ENCODE measurements at places on chromosomes 3 and 15.

- no peak for DNase-seq
These were observed 527.9 kb upstream of the TBL1XR1 start for GRCh38 chr3:177725165-177725564.

GRCh38 chr3:17354341-17354740 lies 388.1 kb downstream of the TBC1D5 start:
- no peak for DNase-seq

DNA sequence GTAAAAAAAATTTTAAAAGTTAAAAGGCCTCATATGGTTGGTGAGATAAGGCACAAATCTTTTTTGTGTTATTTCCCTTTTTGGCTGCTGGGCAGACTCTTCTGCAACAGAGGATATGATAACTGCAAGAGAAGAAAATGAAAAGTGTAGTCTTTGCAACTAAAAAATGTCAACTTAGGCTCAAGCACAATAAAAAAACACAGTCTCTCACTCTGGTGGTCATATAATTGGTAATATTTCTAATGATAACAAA lies 15.4 kb downstream of the COMMD2 start:
- DNase-seq, result no peak

DNA sequence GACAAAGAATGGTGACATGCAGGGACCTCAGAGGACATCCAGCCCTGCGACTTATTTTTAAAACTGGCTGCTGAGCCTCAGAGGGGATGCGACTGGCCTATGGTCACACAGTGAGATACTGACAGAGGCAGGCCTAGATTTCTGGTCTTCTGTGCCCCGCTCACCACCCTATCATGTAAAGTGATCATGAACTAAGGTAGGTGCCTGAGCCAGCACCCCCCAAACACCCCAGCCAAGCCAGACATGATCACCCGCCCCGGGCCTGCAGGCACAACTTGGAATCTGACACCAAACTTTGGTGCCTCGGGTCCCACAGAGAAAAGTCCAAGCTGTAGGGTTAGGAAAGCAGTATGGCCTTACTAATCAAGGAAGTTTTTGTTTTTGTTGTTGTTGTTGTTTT lies 33.9 kb upstream of the HHATL start:
- no peak for DNase-seq

DNA sequence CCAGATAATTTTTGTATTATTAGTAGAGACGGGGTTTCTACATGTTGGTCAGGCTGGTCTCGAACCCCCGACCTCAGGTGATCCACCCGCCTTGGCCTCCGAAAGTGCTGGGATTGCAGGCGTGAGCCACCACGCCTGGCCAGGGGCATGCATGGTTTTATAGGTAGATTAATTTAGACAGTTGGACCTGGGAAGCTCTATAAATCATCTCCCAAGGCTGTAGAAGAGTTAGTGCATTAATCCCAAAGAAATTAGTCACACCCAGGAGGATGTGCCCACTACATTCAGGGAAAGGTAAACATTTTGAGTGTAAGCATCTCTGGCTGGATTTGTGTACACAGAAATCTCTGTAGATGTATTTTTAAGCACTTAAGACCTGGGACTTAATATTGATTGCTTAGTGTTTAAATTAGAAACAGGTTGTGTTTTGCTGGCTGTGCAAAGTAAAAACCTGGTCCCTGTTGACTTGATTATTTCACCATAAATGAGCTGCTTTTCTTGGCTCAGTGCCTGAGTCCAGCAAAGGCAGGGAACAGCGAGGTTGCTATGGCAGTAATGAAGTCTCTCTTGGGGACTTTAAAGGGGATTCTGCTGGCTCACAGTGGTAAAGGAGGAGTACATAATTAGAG lies 19.2 kb downstream of the EXOSC7 start:
- DNase-seq, result peak; percentile 70

GRCh38 chr3:120443626-120444123 lies 7.1 kb downstream of the FSTL1 start:
- DNase-seq, result no peak
